NCI-H345 (cell line): ENCODE measurements at places on chromosomes 5 and 9.

DNA sequence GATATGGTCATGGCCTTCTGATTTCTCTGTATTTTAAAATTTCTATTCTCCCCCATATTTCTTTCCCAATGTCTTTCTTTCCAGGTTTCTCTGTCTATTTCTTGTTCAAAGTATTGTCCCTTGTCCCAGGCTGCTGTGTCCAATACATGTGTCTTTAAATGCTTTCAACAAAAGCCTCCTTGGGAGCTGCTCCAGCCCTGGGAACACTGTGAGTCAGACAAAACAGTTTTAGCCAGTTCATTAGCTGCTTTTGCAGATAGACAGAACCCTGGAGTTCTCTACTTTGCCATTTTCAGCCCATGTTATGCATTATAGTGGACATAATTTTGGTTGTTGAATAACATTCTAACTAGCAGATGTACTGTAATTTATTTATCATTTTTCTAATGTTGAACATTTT, 20.5 kb upstream of the JAK2 start:
- no peak for DNase-seq

DNA sequence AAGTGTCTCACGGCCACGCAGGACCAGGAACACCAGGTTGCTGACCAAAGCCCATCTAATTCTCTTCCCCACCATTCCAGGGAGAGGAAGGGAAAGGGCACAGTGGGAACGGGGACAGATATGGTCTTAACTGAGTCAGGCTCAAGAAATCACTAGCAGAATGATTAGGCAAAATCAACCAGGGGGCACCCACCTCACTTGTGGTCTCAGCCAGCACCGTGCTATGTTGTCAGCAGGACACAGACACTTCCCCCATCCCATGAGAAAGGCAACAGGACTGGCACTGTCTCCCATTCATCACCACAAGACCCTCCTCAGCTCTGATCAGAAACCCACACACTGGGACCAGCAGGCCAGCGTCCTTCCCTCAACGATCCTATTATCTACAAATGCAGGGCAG, 2.9 kb downstream of the BICD2 start:
- DNase-seq, result no peak

DNA sequence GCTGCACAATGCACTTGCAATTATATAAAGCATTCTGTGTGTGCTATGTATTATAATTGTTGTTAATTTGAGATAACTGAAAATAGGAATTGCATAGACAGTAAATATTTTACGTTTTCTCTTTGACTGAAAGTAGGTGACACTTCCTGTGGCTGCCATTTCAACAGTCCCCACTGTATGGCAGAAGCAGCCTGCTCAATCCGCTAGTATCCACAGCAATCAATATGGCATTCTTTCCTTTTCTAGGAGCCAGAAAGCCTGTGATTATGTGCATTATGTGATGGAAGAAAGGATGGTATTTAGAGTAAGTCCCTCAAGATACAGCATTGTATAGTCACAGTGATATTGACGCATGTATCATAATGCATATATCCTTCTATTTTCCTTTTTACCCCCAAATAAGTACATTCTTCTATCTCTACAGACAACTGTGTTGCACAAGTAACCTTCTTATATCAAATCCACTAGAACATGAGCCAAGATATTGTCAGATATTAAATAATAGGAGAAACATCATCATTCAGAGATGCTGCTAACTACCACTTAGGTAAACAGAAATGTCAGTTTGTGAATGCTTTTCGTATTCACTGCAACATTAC, 59.7 kb downstream of the CARTPT start:
- peak; percentile 24 for DNase-seq

DNA sequence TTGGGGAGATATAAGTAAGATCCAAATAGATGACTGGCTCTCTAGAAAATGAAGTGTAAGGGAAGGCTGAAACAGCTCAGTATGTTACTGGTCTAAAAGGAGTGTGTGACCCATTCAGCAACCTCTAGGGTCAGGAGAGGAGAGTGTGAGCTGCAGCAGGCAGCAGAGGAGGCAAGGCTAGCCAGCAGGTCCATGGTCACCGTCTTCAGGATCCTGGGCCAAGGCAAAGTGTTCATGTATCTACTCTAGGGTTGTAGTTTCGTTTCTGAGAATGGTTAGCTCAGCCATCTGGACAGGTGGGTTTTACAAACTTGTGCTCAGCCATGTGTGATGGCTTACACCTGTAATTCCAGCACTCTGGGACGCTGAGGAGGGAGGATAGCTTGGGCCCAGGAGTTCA, 13.7 kb downstream of the MYO10 start:
- no peak for DNase-seq

DNA sequence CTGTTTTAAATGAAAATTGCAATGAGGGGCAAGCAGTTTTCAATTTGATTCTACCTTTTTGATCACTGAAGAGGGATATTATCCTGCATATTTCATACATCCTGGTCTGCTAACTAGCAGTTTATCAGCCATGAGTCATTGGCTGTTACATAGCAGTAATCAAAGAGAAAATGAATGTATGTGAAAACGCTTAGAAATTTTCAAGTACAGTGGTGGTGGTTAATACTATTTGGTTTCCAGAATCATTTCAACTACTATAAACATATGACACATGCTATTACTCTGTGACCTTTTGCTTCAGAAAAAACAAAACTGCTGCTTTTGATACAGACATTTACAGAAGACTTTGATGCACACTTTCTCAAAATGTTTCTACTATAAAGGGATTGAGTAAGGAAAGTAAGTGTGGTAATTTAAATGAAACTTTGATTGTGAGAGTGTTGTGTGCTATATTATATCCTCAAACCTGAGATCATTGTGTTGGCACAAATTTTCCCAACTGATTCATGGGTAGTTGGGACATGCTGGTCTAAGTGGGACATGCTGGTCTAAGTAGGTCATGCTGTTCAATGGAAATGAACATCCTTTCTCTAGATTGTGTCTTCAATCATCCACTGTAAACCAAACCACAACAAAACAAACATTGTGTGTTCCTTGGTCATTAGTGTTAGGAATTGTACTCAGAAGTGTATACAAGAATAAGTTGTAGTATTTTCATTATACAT, 5.1 kb downstream of the RNF14 start:
- DNase-seq, result no peak

DNA sequence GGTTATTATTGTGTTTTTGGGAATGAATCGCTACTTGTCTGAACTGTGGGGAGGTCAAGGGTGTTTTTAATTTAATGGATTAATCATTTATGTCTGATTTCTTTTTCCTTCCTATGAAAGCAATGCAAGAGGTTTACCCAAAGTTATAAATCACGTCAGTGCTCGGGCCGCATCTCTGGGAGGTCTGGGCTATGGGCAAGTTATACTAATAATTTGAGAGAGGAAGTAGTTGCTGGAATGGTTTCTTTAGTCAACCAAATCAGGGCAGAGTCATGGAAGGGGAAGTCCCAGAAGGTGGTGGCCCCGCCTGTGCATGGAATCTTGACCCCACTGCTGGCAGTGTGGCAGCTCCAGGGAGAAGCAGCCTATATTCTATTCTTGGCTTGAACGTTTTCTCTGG, 180.2 kb downstream of the HSPA4 start:
- DNase-seq, result no peak

- no peak for DNase-seq
Observed at GRCh38 chr9:89843074-89843473, 238.3 kb downstream of the GADD45G start.

DNA sequence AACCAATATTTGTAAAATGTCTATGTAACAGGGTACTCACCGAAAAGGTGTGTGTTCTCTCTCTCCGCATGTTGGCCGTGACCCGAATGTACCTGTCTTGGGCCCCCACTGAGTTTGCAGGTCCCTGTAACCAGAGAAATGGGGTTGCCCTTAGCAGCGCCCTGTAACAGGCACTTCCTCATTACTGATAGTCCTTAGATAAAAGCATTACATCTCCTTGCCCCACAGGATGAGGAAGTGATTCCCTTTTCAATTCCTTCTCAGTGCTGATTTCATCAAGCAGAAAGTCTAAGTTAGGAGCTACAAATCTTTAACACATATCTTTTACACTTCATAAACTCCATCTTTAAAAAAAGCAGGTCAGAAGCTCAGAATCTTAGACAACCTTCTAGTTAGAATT, 15.2 kb upstream of the HMHB1 start:
- no peak for DNase-seq

DNA sequence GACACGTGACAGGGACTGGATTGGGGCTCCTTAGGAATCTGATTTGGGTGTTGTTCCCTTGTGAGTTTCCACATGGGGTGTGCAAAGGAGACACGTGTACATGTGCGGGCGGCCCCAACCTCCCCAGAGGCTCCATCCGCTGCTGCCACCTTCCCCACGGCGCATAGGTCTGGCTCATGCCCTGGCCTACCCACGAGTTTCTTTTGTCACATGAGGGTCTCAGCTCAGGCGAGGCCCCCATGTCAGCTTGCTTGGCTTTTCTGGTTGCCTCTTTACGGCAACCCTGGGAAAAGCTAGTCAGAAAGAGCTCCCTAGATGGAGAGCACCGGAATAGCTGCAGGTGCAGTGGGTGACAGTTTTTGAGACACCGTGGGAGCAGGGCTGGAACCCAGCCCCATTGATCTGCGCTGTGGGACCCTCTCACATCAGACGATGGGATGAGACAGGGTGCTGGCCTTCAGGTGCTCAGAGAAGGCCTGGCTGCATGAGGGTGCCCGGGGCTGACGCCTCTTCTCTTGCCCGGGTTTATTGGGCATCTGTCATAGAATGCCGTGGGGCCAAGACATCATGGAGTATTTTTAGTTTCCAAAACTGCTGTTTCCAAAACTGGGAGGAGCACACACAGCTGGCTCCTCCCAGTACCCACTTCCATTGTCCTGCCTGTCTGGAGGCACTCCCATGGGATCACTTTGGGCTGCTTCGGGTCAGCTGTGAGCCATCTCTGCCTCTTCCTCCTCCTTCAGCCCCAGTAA, 107.8 kb downstream of the WNK2 start:
- DNase-seq, result no peak

- peak; percentile 78 for DNase-seq
Observed at GRCh38 chr5:145237843-145238242, 597.3 kb downstream of the PRELID2 start.

- DNase-seq, result no peak
Observed at GRCh38 chr9:81430727-81431126, 258.6 kb downstream of the TLE1 start.

DNA sequence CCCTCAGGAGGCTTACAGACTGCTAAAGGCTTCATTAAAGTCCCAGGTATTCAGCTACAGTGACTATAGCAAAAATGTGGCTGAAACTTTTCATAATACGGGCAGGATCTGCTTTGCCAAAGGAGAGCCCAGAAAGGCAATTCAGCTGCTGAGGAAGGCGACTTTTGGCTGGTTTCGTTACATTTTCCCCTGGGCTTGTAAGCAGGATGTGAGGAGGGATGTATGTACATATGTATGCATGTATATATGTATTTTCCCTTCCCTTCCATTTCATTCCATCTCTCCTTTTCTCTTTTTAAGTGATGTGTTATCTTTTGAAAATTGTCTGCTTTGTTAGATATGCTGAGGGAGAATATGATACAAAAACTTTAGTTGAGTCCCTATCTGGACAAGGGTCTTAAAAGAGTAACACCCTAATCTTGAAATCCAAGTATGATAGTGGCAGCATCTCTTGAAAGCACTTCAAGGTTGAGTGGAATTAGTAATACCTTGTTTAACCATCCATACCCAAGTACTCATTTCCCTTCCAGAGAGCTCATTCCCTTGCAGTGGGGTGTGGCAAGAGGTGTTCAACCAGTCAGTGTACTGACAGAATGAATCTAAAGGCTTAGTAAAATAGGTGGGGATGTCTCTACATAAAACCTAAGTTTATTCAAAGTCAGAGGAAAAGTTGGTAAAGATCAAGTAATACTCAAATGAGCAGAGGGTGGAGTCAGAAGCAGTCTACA, 28.7 kb downstream of the RAD1 start:
- no peak for DNase-seq

GRCh38 chr5:153523831-153524230, 33.4 kb downstream of the GRIA1 start:
- no peak for DNase-seq

DNA sequence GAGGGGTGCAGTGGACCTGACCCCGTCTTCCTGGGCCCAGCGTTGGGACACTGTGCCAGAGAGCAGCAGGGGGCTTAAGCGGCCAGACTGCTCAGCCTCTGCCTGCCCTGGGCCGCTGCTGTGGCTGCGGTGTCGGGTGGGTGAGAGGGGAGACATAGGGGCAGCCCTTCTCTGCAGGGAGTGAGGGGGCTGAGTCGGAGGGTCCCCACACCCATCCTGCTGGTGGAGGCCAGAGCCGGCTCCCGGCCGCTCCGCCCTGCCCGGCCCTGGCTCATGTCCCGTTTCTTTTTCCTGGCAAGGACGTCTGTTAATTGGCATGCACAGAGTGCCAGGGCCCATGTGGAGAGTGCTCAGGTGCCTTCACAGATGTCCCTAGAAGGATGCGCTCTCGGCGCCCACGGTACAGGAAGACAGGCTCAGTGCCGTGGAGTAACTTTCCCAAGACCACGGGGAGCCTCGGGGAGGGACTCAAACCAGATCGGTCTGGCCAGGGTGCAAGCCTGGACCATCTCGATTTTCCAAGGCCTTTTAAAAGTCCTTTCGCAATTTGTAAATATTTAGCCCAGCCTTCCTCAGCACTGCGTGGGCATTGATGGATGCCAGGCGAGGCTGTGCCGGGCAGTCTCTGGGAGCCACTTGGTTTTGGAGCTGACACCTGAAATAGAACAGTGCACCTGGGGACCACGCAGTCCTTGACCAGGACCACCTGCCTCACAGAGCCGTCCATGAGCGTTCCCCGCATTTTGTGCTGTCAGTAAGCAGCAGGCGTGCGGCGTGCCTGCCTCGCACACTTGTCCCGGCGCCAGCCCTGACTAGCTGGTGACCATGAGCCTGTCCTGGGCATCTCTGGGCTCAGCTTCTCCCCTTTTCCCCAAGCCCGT, 60.9 kb downstream of the RXRA start:
- DNase-seq, result no peak

DNA sequence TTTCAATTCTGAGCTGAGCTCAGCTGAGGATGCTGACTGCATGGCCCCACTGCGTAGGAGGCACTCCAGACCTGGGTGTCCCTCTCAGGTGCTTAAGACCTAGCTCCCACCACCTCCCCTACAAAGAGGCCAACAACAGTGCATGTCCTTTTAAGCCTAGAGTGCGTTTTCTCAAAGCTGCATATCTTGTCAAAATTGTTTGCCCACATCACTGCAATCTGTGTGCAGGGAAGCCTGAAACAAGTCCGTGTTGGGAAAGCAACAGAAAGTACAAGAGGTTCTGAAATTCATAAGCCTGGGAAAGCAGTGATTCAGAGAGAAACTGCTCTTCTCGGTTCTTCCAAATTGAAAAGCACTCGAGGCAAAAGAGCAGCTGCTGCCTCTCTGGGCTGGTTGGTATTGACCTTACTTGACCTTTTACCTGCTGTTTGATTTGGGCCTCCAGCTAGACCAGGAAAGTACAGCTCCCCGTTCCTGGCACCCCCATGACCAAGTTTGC, 238.4 kb downstream of the NR2F1-AS1 start:
- no peak for DNase-seq

- no peak for DNase-seq
Observed at GRCh38 chr9:87865626-87866025, 17.1 kb upstream of the SPATA31E1 start.

- peak; percentile 15 for DNase-seq
Observed at GRCh38 chr9:36896296-36896695, 137.8 kb downstream of the PAX5 start.

GRCh38 chr5:98543490-98543889, 230.0 kb upstream of the RGMB start:
- no peak for DNase-seq
